ENCODE measurements at places on chromosomes 4 and X.

GRCh38 chrX:142977128-142977914, 48.4 kb upstream of the SPANXN4 start:
- DNase-seq: no peak

DNA sequence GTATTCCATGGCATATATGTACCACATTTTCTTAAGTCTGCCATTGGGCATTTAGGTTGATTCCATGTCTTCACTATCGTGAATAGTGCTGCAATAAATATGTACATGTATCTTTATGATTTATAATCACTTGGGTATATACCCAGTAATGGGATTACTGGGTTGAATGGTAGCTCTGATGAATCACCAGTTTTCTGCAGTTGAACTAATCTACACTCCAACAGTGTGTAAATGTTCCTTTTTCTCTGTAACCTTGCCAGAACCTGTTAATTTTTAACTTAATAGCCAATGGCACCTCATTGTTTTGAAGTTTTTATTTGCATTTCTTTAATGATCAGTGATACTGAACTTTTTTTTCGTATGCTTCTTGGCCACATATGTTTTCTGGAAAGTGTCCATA, 152.5 kb downstream of the CCNG2 start:
- DNase-seq: no peak

DNA sequence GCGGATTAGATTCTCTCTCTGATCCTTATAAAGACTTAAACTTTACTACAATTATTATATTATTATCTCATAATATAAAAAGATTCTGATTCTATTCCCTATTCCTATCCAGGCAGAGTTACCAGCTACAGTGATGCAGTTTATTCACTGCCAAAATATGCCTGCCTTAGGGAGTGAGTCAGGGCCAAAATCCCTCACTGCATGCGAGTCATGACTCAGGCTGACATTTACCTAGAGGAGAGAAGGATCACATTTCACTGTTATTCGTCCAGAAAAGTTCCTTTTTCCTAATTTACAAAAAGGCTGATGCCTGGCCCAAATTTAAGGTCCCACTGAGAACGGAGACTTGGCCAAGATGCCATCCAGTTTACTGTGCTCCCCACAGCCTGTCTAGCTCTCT, 168.5 kb upstream of the LDB2 start:
- DNase-seq: peak; percentile 60

DNA sequence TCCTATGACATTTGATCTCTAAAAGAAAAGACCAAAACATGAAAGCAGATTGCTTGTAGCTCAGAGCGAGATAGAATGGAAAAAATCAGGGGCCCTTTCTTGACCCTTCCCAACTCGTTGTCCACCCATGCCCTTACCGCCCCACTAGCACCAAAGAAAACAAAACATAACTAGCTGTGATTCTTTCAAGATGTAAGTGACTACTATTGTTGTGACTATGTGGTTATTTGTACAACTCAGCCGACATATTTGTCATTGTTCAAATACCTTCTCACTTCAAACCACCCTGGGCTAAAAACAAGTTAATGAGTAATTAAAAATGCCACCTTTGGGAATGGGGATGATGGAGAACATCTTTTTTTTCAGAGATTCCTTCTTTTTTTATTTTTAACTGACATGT, 171.2 kb upstream of the GPC4 start:
- no peak for DNase-seq

GRCh38 chr4:62070291-62070852, 870.2 kb downstream of the ADGRL3 start:
- no peak for DNase-seq

GRCh38 chr4:136741468-136741867, 790.8 kb downstream of the PCDH18 start:
- no peak for DNase-seq

- no peak for DNase-seq
These were observed 32.2 kb upstream of the MSL3 start for GRCh38 chrX:11725631-11726442.

GRCh38 chr4:62199291-62199810, 999.2 kb downstream of the ADGRL3 start:
- no peak for DNase-seq

- DNase-seq: no peak
These were observed 161.5 kb downstream of the ARHGAP6 start for GRCh38 chrX:11504234-11504633.

DNA sequence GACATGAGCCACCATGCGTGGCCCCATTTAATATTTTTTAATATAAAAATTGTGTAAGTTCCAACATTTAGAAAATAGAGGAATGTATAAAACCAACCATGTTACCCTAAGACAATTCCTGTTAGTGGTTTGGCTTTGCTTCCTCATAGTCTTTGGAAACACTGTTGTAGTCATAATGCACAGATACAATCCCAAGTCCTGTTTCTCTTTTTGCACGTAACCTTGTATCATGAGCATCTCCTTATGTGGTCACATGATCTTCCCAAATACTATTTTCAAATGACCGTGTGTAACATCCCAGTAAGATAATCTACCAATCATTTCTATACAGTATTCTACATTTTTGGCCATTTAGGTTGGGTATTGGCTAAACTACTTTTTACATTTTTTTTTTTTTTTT, 13.9 kb upstream of the RHOH start:
- DNase-seq: no peak

DNA sequence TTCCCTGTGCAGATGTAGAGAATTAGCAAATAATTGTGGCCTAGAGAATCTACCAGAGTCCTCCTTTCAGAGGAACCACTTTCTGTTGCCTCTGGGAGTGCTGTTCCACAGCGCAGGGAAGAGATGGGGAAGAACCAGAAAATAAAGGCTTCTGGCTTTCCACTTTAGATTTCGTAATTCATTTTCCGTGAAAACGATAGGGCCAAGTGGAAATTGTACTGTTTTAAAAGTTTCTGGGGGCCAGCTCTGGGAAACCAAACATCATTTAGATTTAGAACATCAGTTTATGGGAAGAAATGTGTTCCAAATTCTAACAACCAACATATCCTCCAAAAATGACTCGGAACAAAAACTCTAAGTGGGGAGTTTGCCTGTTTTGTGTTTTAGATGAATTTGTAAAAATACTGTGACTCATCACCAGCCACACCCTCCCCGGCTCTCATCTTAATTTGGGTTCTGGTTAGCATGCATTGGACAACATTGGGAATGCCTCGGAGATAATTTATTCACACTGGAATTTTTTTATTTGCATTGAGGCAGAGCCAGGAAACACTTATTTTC, 65.2 kb upstream of the LNX1 start:
- DNase-seq: peak; percentile 9

DNA sequence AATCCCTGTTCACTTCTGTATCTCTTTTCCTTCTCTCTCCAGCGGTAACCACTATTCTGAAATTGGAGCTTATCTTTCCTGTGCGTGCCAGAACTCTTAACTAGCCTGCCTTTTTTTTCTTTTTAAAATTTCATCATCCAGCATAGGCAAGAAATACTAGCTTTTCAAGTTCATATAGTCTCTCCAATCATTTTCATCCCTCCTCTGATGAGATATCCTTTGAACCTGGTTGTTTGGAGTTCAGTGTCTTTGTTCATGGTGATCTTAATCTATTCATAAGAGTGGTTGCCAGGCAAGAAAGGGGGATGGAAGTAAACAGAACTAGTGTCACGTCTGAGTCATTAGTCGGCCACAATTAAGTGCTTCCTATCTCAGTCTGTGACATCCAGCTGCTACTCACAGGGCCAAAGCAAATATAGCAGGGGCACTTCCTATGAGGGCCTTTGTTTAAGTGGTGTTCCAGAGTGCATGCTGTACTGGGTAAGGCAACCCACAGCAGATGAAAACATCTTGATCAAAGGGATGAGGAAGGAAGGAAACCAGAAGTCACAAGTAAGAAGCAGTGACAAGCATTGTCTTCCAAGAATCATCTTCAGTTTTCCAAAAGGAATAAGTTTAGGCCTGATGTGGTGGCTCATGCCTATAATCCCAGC, 56.4 kb upstream of the XIAP start:
- peak; percentile 7 for DNase-seq

GRCh38 chr4:16039139-16039538, 44.7 kb downstream of the PROM1 start:
- DNase-seq: no peak

- DNase-seq: no peak
These were observed 531 bp downstream of the DGKQ start for GRCh38 chr4:972651-973424.

DNA sequence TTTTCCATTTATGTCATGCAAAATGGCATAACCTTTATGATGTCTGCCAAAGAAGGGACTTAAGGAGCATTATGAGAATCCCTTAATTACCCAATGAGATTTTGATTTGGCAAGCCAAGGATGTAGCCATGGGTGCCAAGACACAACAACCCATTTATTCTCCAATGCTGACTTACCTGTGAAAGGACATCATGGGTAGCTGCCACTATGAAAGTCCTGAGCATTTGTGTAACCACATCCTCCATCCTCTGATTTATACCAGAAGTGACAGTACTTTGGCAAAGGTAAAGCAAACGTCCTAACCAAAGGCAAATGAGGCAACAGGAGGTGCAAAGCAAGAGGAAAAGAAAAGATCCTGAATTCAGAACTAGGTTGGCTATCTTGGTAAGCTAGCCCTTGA, 87.3 kb upstream of the EMCN start:
- DNase-seq: no peak

- DNase-seq: no peak
These were observed 2.5 kb downstream of the HERC6 start for GRCh38 chr4:88381123-88381522.
